ENCODE measurements at places on chromosomes 6 and 20. TPM values are rescaled to one million over a fixed set of nuclear protein-coding genes. Genes with fewer than 3 reads are reported as not detected.

The AIG1 gene
- polyA plus RNA-seq, result 17.2 TPM

DNA sequence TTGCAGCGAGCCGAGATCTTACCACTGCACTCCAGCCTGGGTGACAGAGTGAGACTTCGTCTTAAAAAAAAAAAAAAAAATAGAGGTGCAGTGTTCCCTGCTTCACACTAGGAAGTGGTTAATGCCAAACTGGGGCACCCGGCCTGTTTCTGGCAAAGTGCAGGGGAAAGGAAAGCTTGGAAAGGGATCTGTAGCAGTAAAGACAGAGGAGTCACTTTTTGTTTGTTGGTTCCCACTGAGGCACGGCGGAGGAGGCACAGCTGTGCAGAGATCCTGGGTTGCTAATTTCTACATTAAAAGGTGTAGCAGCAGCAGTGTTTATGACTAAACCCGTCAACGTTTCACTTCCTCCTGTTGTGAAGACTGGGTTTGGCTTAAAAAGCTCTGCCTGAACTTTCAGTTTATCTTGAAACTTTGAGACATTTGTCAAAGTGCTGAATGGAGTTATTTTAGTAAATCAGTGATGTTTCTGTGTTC is 125.6 kb downstream of the CARMIL1 start:
- H3K4me3 ChIP-seq, result peak overlapping the region; percentile 83
- H3K4me1 ChIP-seq, result peaks cover 30% of the 10 kb centered on the region
- peak overlapping the region; percentile 74 for H3K27ac ChIP-seq
- DNase-seq, result peak; percentile 68
- H3K36me3 ChIP-seq, result no peaks in the 10 kb centered on the region
- H3K27me3 ChIP-seq, result no peaks in the 10 kb centered on the region

- no peak overlapping the region for H3K4me3 ChIP-seq
- H3K36me3 ChIP-seq, result peaks cover 29% of the 10 kb centered on the region
- DNase-seq, result no peak
- H3K27ac ChIP-seq, result no peak overlapping the region
Observed at GRCh38 chr20:25050501-25051350, 7.2 kb downstream of the ACSS1 start.

DNA sequence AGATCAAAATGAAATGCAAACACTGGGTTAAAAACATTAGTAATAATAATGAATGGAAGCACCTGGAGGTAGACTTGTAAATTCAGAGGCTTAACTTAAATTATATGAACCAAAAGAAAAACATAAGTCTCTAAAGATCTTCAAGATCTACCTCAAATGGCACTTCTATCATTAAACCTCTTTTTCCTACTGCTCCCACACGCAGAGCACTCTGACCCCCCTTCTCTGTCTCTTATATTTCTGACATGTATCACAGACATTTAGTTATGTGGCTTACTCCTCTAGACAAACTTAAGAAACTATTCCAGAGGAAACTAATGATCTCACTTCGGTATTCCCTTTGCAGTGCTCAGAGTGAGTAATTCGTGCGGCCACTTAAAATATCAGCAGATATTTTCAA is 1.1 kb downstream of the TBC1D32 start:
- peak overlapping the region; percentile 20 for H3K4me3 ChIP-seq
- H3K27me3 ChIP-seq, result no peaks in the 10 kb centered on the region
- H3K36me3 ChIP-seq, result no peaks in the 10 kb centered on the region
- peaks cover 7% of the 10 kb centered on the region for H3K4me1 ChIP-seq
- no peak overlapping the region for H3K27ac ChIP-seq

DNA sequence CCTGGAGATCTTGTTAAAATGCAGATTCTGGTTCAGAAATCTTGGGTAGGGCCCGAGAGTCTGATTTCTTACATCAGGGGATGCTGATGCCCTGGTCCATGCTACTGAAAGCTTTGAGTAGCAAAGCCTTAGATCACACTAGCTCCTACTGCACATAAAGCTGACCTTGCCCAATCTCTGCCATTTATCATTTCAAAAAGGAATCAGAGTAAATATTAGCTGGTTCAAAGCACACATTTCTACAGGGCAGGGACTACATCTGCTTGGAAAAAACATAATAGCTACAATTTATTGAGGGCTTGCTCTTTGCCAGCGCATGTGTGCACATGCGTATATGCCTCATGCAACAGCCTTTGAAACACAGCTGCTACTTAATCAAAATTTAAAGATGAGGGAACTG is 440.4 kb upstream of the ARID1B start:
- H3K27ac ChIP-seq, result no peak overlapping the region
- H3K27me3 ChIP-seq, result no peaks in the 10 kb centered on the region
- DNase-seq, result no peak
- no peaks in the 10 kb centered on the region for H3K36me3 ChIP-seq
- no peak overlapping the region for H3K4me3 ChIP-seq
- no peaks in the 10 kb centered on the region for H3K4me1 ChIP-seq

Data from CD4-positive, CD25-positive, alpha-beta regulatory T cell (primary cell).